ENCODE measurements at places on chromosomes 16 and 17.

GRCh38 chr16:85029408-85029784 is 1.8 kb downstream of the KIAA0513 start:
- no peak for DNase-seq

DNA sequence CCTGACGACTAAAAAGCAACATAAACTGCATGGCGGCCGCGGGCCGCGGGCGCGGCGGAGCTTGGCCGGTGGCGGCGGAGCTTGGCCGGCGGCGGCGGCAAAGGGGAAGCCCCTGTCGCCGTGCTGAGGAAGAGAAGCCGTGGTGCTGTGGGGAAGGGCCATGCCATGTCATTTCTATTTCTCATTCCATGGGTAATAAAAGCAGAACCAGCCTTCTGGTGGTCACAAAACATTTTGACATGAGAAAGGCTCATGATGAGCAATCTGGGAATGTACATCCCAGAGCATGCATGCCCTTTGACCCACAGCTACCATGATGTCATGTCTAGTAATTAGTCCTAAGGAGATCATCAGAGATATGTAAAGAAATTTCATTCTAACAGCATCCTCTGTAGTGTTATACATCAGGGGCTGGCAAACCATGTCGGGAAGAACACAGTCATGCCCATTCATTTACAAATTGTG is 23.9 kb upstream of the HEATR6 start:
- no peak for DNase-seq

DNA sequence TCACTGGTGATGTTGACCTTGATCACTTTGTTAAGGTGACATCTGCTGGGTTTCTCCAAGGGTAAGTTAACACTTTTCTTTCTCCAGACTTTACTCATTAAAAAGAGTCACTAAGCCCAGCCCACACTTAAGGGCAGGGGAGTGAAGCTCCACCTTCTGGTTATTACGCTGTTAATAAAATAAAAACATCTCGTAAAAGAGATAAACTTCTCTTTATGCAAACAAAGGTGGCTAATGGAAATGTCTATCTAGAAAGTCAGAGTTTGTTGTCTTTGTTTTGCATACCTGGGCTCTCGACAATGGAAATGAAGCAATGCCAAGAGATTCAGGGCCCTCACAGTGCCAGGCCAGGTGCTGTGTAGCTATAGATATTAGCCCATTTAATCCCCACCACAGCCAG is 134.4 kb downstream of the ZFHX3 start:
- no peak for DNase-seq

DNA sequence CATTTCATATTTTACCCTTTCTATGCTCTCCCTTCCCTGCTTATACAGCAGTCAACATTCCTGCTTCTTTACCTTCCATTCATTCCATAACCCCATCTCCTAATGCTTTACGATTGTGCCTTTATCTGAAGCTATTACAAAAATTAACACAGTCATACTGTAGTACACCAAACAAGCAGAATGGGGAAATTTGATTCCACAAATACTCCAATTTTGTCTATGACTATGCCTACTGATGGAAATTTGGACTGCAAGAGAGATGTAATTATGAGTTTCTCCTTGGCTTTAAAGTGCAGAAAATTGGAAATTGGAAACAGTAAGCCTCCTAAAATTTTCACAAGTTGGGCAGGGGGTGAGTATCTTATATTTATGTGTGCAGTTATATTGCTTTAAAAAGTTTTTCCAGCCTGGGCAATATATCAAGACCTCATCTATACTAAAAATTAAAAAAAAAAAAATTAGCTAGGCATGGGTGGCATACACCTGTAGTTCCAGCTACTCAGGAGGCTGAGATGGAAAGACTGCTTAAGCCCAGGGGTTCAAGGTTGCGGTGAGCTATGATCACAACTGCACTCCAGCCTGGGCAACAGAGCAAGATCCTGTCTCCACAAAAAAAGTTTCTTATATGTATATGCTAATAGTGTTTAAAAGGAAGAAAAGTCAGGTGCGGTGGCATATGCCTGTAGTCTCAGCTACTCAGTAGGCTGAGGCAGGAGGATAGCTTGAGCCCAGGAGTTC is 3.0 kb downstream of the APPBP2 start:
- DNase-seq: no peak

DNA sequence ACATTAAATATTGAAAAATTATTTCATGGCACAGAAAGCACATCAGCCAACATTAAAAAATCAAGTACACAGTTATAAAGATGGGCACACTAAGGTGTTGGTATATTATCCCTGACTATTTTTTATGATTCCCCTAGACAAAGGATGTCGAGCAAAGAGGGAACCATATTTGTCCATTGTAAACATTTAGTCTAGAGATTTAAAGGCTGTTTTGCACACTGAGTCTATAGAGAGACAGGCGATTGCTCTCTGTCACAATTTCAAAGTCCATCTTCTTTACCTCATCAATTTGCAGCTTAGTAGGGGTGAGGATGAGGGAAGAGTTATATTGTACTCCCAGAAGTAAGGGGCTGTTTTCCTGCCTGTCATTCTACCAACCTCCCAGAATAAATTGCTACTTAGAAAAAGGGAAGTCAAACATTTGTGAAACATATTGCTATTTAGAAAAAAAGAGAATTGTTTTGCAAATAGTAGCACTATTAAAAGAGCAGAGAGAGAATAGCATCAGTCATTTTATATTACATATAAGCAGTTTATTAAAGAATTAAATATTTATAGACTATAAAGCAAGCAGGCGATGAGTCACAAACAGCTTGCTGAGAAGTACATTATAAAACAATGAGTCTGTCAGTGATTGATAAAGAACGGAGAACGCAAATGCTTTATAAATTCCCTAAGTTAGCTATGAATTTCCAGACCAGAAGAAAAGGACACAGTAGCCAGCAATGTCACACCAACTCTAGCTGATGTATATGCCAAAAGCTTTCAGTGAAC is 270.6 kb upstream of the PMFBP1 start:
- no peak for DNase-seq

GRCh38 chr17:76379646-76380376 is 4.6 kb upstream of the SPHK1 start:
- DNase-seq: no peak

DNA sequence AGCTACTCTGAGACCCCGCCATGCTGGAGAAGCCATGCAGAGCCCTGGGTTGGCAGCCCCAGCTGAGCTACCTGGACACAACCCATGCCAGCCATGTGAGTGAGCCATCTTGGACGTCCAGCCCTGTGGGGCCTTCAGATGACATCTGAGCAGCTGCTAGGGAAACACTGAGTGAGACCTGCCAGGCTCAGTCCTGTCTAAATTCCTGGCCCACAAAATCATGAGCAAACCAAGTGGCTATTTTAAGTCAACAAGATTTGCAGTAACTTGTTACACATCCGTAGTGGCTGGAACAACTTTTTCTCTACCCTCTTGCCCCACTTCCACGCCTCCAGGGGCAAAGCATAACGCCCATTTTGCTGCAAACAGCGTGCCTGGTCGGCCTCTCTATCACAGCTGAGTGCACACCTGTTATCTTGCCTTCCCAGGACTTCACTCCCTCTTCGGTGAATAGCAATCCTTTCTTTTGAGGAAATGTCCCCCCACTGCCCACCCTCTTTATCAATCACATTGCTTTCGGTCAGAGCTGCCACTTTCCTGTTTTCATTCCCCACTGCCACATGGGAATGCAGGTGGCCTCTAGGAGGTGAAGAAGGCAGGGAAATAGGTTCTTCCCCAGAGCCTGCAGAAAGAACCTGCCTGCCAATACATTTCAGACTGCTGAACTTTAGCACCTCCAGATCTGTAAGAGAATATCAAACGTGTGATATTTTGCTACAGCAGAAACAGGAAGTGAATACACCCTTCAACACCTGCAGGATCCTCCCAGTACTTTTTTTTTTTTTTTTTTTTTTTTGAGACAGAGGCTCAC is 7.4 kb upstream of the SCIMP start:
- no peak for DNase-seq

DNA sequence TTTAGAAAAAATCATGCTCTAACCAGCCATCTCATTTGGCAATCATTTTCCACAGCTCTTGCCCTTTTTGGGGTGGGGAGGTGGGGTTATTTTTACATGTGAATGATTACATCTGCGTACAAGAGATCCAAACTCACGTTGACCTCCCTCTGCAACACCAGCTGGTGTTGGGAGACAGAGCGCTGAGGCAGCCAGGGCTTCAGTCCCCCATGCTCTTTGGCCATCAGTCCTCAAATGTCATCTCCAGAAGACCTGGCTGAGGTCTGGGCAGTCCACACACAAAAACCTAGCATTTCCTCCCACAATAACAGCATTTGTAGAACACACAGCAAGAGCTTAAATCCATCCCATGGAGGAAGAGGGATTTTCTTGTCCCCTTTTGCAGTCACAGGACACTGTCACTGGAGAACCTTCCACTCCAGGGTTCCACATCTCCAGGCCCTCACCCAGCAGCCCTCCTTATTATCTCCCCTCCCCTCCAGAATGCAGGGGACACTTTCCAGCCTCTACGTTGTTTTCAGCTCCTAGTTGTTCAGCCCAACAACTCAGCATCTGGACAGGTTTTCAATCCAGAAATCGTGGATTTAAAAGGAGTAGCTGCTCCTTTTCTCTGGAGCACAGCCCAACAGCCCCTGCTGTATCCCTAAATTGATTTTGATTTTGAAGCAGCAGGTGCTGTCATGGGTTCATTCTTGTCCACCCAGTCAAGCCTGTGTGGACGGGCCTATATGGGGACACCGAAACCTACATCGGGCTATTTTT is 21.1 kb downstream of the MEOX1 start:
- no peak for DNase-seq

- no peak for DNase-seq
Observed at GRCh38 chr16:67207249-67208091, 8.5 kb downstream of the ELMO3 start.

DNA sequence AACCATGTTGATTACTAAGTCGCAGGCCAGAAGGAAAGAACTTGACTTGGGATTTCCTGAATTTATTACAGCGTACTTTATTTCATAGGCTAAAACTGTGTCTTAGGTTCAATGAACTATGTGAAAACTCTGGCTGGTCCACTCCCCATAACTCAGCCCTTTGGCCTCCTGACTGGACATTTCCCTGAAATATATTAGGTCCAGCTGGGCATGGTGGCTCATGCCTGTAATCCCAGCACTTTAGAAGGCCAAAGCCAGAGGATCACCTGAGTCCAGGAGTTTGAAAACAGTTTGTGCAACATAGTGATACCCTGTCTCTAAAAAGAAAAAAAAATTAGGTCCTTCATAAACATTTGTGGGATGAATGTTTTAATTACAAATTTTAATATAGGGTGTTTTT is 97.0 kb downstream of the CYLD start:
- no peak for DNase-seq

- DNase-seq: no peak
Observed at GRCh38 chr17:72942579-72942978, 149.9 kb downstream of the SLC39A11 start.

GRCh38 chr16:2149630-2150417 is 1.4 kb downstream of the RAB26 start:
- no peak for DNase-seq

DNA sequence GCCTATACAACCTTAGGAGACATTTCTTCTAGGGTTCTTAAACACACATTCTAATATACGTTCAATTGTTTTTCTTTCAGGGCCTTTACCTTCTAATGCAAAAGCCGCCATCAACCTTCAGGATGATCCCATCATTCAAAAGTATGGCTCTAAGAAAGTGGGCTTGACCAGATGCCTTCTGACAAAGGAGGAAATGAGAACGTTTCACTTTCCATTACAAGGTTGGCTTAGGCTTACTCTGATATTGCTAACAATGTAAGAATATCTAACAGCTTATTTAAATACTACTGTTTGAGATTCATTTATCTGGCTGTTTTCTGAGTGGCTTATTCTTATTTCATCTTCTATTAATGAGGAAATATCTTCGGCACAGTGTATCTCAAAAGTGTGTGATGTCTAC is 15.4 kb downstream of the REXO5 start:
- DNase-seq: no peak

GRCh38 chr17:63626551-63627180 is 4.4 kb downstream of the MAP3K3 start:
- DNase-seq: no peak

DNA sequence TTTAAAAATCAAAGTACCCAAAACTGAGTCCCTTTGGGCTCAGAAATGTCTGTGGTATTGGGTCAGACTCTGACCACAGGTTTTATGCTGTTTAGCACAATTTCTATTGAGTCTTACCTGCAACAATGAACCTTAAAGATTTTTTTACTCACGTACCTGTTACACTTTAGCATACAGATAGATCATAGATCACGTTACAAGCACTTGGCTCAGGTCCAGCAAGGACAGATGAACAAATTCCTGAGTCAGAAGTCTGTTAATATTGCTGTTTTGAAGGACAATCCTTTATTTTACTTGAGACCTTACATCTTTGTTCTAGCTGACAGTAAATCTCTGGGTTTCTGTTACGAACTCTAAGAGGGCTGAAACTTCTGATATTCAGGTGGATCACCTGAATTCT is 12.8 kb downstream of the SLC7A6OS start:
- no peak for DNase-seq

DNA sequence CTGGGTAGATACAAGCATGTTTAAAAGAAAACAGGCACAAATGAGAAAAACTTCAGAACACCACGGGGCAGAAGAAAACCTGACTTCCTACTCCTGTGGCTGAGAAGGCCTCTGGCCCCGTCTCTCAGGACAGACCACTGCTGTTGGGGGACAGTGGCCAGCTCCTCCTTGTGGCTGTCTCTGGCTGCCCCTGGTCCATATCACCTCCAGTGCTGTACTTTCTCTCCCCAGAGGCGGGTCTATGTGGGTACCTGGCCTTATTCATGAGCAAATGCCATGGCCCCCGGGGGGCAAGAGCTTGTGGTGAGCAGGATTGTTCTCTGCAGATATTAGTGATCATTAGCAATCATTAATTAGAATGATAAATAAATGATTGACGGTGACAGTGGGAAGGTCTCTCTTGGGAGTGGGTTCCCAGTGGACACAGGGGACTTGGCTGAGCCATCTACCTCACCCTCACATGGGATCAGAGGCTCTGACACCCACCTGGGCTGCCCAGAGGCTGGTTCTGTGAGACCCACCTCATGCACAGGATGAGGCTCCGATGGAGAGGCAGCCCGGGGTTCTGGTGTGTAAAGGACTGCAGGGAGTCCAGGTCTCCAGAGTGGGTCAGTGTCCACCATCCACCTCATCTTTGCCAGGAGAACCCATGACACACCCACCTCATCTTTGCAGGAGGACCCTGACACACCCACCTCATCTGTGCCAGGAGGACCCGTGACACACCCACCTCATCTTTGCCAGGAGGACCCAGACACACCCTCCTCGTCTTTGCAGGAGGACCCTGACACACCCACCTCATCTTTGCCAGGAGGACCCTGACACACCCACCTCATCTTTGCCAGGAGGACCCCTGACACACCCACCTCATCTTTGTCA is 30.6 kb upstream of the CBFA2T3 start:
- no peak for DNase-seq

GRCh38 chr17:75225016-75225415 is 19.5 kb downstream of the NUP85 start:
- no peak for DNase-seq

Measured in NCI-H1436 (cell line).